Suppressor macrophage (primary cell): ENCODE measurements at places on chromosomes 2 and 18.

DNA sequence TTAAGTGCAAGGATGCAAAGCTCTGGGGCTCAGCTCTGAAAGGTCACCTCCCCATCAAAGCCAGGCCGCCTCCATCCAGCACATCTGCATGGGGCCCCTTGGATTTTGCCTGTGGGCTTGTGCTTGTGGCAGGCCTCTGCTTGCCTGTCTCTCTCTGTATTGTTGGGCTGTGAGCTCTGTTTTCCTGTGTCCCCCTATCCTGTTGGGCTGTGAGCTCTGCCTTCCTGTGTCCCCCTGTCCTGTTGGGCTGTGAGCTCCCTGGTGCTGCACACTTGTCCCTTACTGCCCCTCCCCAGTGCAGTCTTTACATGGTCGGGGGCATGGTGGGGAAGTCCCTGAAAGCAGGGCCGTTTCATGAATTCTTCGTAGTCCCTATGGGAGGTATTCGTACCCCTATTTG is 49.2 kb upstream of the PDIA6 start:
- no peak for DNase-seq

DNA sequence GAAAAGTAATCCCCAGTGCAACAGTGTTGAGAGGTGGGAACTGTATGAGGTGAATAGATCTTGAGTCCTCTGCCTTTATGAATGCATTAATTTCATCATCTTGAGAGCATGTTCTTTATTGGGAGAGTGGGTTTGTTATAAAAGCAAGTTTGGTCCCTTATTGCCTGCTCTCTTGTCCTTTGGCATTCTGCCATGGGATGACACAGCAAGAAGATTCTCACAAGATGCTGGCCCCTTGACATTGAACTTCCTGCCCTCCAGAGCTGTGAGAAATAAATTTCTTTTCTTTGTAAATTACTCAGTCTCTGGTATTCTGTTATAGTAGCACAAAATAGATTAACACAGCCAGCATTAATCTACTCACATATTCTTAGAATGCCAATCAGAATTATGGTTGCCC is 108.6 kb downstream of the EHBP1 start:
- no peak for DNase-seq

GRCh38 chr2:61633250-61633649 is 95.1 kb upstream of the XPO1 start:
- no peak for DNase-seq

DNA sequence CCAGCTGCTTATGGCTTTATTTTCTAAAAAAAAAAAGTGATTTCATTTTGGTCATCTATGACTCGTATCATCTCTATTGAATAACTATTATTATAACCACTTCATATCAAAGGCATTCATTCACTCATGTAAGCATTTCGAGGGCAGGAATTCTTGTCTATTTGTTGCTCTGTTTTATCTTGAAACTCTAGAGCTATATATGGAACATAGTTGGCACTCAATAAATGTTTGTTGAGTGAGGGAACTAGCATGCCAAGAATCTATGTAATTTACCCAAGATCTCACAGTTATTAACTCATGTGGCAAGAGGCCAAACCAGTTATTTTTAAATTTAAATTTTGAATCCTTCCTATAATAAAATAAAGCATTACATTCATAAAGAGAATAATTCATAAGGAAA is 470.1 kb downstream of the TMX3 start:
- no peak for DNase-seq

- DNase-seq = no peak
Measured at GRCh38 chr2:20470211-20470610, 23.3 kb downstream of the RHOB start.

GRCh38 chr18:33749834-33750233 is 171.8 kb downstream of the ASXL3 start:
- no peak for DNase-seq

GRCh38 chr18:59877361-59877760 is 22.4 kb upstream of the PMAIP1 start:
- peak; percentile 88 for DNase-seq

GRCh38 chr2:233650981-233651380 is 14.7 kb downstream of the UGT1A10 start:
- DNase-seq = no peak

GRCh38 chr18:7601246-7601615 is 34.1 kb downstream of the PTPRM start:
- DNase-seq = no peak

- DNase-seq = no peak
Measured at GRCh38 chr2:98869870-98870269, 66.2 kb downstream of the CRACDL start.

DNA sequence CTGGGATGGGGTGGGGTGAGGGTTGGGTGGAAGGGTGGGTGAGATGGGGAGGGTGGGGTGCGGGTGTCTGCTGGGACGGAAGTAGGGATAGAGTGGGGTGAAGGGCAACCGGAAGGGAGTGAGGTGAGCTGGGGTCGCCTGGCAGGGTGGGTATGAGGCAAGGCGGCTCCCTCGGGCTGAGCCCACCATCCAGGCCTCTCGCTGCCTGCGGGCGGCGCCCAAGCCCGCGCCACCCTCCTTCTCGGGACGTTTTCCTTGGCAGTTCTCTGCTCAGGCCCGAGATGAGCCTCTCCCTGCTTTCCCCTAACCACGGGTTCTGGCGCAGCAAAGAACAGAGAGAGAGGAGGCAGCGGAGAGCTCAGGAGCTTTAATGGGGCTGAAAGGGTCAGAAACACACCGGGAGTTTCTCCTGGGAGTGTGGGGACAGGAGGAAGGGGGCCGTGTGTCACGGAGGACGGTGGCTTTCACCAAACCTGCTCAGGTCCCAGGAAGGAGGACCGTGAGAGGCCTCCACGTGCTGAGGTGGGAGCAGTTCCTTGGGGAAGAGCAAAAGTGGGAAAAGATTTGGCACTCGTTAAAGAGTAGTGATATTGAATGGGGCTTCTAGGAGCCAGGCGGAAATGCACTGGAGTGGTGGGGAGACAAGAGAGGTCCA is 4.1 kb downstream of the FEV start:
- DNase-seq = no peak

DNA sequence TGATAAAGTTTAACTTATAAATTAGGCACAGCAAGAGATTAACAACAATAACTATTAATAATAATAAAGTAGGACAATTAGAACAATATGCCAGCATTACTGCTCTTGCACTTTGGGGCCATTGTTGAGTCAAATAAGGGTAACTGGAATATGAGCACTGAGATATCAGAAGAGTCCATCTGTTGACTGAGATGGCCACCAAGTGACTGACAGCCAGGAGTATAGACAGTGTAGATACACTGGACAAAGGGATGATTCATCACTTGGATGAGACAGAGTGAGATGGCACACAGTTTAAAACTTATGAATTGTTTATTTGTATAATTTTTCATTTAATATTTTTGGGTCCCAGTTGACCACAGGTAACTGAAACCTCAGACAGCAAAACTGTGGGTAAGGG is 20.0 kb downstream of the NAB1 start:
- DNase-seq = no peak

DNA sequence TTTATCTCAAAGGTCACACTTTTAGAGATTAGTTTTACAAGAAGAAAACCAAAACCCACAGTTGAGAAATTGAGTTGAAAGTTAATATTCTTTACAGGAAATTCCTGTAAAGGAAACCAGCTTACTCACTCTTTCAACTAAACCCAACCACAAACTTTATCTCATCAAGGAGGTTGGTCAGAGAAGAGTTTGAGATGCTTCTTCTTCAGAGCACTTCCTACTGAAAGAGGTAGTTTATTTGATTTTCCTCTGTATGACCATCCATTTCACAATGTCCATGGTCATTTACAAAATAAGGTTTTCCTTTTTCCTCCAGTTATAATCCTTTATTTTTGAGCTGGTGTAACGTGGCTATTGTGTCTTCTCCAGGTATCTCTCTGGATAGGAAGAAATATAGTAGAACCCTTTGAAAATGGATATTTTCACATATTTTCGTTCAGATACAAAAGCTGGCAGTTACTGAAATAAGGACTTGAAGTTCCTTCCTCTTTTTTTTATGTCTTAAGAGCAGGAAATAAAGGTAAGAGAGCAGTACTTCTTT is 4.5 kb upstream of the IL18RAP start:
- peak; percentile 33 for DNase-seq

- no peak for DNase-seq
Measured at GRCh38 chr18:39057423-39058064, 1491.9 kb upstream of the CELF4 start.

- DNase-seq = no peak
Measured at GRCh38 chr18:11880586-11881304, 27.4 kb downstream of the MPPE1 start.

- DNase-seq = no peak
Measured at GRCh38 chr2:240852671-240853314, 15.8 kb upstream of the AGXT start.

GRCh38 chr18:32219431-32220018 is 29.7 kb downstream of the MEP1B start:
- no peak for DNase-seq

DNA sequence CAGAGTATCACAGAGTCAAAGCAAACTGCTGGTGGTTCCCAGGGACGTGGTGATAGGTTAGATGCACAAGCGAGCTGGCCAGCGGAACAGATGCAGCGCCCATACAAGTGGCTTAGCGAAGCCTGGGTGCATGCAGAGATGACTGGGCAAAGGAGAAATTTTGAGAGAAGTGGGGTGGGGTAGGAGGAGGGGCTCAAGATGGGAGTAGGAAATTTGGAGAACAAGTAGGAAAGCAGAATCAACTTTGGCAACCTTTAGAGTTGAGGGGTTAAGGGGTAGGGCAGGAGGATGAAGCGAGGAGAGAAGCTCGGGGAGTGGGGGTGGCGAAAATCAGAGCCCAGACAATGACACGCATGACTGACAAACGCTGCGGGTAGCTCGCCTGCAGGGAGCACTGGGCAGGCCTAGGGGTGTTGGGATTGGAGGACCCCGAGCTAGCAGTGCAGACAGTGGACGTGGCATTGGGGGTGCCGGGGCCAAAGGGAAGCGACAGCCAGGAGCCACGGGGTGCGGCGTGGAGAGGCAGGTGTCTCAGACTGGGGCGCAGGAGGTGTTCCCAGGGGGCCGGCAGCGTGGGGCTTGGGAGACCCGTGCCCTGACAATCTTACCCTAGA is 431 bp downstream of the FAM98A start:
- peak; percentile 65 for DNase-seq

DNA sequence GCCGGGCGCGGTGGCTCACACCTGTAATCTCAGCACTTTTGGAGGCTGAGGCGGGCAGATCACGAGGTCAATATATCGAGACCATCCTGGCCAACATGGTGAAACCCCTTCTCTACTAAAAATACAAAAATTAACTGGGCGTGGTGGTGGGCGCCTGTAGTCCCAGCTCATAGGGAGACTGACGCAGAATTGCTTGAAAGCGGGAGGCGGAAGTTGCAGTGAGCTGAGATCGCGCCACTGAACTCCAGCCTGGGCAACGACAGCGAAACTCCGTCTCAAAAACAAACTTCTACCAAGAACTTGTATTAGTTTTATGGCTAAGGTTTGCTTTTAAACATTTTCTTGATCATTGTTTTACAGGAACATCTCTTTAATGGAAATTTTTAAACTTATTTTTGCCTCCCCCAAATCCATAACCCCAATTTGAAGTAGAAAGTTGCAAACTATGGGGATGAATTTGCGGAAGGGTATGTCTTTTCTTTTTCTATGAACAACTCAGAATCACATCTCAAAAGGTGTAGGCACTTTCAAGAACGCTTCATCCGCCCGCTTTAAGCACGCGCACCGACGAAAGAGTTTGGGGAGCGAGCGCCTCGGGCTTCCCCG is 46.8 kb upstream of the PTMA start:
- no peak for DNase-seq

- no peak for DNase-seq
Measured at GRCh38 chr2:230881840-230882239, 17.1 kb downstream of the ITM2C start.

GRCh38 chr2:69309351-69310110 is 77.5 kb downstream of the GFPT1 start:
- peak; percentile 14 for DNase-seq

DNA sequence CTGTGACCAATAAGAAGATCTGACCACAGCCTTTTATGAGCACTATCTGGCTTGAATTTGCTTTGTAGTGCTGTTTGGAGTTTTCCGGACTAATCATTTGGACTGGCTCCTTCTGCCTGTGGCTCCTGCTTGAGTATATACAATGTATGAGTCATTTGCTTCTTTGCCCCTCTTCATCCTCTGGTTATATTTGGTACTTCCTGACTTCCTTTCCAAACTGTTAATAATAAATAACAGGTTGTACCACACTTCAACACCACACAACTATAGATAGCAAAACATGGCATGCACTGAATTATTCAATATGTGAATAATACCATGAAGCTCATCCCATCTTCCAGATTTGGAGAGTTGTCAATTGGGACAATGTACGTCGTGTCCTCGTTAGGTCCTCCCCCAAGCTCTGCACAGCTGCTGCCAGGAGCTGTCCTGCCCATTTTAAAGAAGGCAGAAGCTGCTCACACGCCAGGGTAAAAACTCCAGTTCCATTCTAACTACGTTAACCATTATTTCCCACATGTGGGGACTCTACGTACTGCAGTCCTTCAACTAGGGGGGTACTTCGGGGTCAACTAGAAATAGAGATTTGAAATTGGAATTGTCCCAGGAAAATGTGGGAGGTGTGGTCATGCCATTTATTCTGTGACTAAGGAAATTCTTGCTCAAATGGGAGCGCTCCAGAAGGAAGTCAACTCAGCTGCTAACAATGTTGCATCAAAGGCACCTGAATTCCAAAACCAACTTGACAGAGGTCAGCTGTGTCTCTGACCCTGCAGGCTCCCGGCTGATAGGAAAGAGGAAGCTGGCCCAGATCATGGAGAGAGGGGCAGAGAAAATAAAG is 38.1 kb downstream of the ST8SIA5 start:
- no peak for DNase-seq

DNA sequence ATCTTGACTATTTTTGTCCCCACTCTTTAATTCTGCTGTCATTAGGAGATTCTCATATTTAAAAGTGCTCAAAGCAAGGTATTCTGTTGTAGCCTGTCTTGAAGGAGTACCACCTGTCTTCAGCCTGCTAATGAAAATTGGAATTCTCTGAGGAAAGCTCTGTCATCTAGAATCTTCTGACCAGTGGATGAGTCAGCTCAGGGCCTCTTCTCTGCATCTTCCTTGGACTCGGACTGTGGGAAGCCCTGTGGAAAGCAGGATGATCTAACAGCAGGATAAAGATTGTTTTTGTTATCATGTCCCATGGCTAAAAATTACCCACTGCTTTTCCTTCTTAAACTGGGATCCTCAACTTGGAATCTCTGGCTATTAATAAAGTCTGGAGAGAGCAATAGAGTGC is 18.7 kb upstream of the TMEM200C start:
- no peak for DNase-seq

DNA sequence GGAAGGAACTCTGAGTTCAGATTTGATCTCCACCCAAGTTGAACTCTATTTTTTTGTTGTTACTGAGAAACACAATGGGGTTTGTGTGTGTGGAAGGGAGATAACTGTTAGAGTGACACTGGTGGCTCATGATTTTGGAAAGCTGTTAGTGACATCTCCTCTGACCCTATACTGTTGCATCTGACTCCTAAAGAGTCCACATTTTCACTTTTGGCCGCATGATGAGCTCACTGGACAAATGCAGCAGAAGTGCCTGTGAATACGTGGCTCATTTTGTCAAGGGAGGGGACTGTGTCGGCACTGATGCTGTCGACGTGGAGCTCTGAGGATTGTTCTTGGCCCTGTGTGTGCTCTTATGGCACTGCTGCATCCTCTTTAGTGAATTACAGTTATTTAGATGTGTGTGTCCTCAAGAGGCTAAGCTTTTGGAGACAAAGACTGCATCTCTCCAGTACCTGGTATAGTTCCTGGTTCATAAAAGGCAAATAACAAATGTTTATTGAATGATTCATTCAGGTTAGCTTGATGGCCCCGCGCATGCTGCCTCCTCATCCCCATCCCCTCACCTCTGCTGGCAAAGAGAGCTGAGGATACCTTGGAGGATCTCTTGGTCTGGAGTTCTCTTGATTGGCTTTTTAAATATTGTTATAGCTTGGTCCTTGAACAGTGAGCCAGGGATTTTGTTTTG is 135.4 kb downstream of the PHLPP1 start:
- DNase-seq = no peak
